ENCODE measurements at places on chromosomes 13 and 19.

DNA sequence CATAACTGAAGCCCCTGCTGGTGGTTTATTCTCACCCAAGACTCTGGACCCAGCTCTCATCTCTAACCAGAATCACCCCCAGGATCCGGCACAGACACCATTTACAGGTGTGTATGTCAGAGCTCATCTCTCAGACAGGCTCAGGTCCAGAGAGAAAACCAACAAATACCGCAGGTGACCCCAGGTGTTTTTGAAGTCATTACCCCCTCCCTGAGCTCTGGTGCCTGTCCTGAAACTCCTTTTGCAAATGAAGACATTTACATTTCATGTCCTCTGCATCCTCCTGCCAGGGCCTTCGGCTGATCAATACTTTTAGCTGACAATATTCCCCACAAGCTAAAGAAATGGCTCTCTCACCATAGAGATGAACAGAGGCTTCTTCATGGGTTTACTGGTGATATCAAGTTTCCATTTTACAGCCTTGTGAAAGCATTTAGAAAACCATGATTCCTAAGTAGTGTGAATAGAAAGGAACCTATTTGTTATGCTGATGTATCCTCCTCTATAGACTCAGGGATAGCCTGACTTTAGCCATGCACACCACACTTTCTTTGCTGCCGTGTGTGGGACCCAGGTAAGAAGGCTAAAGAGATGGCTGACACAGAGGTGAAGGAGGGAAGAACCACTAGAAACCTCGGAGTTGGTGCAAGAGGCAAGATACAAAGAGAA is 131.3 kb downstream of the KCTD15 start:
- DNase-seq = no peak

- no peak for DNase-seq
These were observed 1.6 kb upstream of the BBC3 start for GRCh38 chr19:47232422-47233211.

GRCh38 chr13:93529961-93530360 is 303.4 kb downstream of the GPC6 start:
- DNase-seq = no peak

DNA sequence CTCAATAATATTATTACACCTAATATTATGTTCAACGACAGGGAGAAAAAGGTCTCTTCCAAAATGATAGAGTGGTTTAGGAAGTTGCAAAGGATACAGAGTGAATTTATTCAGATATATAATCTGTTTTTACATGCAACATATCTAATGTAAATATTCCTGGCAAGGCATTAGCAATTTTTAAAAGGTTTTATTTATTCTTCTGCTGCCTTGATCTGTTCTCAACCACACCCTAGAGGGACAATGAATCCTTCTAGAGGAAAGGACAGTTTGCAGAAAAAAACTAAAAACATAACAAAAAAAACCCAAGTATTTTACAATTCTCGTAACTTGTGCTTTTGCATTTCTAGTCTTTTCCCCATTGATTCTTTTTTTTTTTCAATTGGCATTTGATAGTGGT is 459.6 kb downstream of the KLF12 start:
- no peak for DNase-seq

DNA sequence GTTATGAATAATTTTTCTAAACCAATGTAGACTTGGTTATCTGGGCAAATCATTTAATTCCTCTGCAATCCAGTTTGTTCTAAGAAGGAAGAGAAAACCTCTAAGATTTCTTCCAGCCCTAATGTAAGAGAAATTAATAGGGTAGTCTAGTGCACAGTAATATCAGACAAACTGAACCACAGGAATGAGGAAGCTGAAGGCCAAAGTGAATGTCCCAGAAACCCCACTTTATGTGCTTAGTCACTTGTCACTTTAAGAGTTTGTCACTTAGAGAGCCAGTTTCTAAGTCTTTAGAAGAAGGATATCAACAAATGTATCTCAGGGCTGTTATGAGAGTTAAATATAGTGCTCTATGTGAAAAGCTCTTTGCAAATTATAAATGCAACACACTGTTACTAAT is 750.6 kb downstream of the DIAPH3 start:
- DNase-seq = no peak

DNA sequence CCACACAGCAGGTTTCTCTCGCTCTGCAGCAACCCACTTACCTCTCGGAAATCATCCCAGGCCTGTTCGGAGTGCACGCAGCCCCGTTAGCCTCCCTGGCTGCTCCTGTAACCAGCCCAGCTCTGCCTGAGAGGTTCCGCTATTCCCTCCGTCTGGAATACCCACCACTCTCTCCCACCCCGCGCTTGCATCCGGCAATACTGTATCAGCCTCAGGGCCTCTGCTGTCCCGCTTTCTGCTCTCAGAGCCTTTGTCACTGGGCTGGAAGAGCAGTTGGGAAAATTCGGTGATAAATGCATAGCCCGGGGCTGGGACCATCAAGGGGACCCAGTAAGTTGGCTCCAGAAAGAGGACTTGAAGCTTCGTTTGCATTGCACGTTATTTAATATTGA is 759 bp upstream of the TLE6 start:
- no peak for DNase-seq

GRCh38 chr19:18649371-18650020 is 12.7 kb downstream of the KLHL26 start:
- peak; percentile 80 for DNase-seq

GRCh38 chr19:33813391-33814101 is 16.9 kb downstream of the KCTD15 start:
- DNase-seq = no peak

- DNase-seq = no peak
These were observed 15.2 kb downstream of the SAE1 start for GRCh38 chr19:47145639-47146486.

- no peak for DNase-seq
These were observed 338 bp downstream of the RGCC start for GRCh38 chr13:41457589-41458186.

- DNase-seq = no peak
These were observed 20.4 kb upstream of the TNFSF13B start for GRCh38 chr13:108249150-108249549.

GRCh38 chr13:67008075-67008668 is 222.0 kb downstream of the PCDH9 start:
- DNase-seq = no peak

GRCh38 chr13:111409413-111409812 is 89.0 kb downstream of the TEX29 start:
- DNase-seq = no peak

DNA sequence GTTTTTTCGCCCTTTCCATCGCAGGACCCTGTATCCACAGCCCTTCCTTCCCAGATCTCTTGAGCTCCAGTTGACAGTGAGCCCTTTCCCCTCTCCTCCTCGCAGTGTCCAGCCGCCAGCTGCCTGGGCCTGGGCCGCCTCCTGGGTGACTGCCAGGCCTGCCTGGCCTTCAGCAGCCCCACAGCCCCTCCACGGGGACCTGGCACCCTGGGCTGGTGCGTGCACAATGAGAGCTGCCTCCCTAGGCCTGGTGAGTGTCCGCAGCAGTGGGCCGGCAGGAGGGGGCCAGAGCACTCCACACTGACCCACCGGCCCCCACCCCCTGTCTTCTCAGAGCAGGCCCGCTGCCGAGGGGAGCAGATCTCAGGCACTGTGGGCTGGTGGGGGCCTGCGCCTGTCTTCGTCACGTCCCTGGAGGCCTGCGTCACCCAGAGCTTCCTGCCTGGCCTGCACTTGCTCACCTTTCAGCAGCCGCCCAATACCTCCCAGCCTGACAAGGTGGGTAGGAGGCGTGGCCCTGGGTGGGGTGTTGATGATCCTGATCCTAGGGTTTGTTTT is 19.0 kb downstream of the MEGF8 start:
- DNase-seq = no peak

- no peak for DNase-seq
These were observed 102.0 kb downstream of the CACNA1A start for GRCh38 chr19:13404236-13404635.

DNA sequence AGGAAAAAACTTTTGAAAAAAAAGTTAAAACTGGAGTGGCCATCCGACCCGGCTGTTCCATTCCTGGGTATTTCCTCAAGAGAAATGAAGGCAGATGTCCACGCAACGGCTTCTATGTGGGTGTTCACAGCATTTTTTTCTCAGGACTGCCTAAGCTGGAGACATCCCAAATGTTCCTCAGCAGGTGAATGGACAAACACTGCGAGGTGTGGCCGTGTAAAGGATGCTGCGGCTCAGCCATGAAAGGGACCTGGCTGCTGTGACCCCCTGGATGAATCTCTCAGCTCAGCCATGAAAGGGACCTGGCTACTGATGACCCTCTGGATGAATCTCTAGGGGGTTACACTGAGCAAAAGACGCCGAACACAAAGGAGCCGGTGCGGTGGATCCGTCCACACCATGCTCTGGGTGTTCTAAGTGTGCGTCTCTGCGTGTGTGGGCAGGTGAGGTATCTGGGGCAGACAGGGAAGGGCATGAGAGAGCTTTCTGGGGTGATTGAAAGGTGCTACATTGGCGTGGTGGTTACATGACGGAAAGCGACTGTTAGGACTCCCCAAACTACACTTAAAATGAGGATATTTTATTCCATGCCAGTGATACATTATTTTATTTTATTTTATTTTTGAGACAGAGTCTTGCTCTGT is 7.2 kb upstream of the ASPDH start:
- DNase-seq = no peak

DNA sequence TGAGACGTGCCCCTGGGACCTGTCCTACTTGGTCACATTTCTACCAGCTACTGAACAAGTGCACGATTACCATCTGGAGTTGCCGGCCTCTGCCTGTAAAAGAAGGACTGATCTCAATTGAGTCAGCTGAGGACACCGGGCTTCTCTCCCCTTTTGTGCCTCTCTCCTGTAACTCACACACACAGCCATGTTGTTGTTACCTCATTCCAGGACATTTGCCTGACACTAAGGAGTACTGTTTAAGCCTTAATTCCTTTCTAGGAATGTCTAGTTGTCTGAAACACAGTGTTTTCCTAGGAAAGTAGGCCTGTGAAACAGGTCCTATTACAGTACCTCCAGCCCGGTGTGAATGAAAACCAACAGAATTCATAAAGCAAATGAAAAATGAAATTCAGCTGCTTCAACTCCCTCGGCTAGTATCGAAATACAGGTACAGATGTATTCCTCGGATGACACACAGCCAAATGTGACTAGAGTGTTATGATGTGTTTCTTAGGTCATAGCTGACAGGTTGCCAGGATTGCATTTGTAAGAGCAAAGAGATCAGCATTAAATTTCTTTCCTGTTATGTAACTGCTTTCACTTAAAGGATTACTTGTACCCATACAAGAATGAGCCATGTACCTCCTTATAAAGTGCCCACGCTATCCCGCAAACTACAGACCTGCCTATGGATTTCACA is 152.0 kb upstream of the IRS2 start:
- peak; percentile 81 for DNase-seq

- no peak for DNase-seq
These were observed 11.0 kb downstream of the PPFIA3 start for GRCh38 chr19:49130325-49130724.

GRCh38 chr19:39115105-39115847 is 10.3 kb upstream of the PAK4 start:
- DNase-seq = no peak

GRCh38 chr19:18083929-18084684 is 2.6 kb downstream of the IL12RB1 start:
- DNase-seq = no peak
